HTR-8/SVneo (cell line): ENCODE measurements at places on chromosomes 7 and 10.

- no peak for DNase-seq
Observed at GRCh38 chr7:79185605-79186004, 267.9 kb downstream of the MAGI2 start.

- DNase-seq: no peak
Observed at GRCh38 chr7:119900996-119901672, 371.8 kb upstream of the KCND2 start.

- DNase-seq: no peak
Observed at GRCh38 chr10:128567551-128567950, 441.3 kb upstream of the MKI67 start.

DNA sequence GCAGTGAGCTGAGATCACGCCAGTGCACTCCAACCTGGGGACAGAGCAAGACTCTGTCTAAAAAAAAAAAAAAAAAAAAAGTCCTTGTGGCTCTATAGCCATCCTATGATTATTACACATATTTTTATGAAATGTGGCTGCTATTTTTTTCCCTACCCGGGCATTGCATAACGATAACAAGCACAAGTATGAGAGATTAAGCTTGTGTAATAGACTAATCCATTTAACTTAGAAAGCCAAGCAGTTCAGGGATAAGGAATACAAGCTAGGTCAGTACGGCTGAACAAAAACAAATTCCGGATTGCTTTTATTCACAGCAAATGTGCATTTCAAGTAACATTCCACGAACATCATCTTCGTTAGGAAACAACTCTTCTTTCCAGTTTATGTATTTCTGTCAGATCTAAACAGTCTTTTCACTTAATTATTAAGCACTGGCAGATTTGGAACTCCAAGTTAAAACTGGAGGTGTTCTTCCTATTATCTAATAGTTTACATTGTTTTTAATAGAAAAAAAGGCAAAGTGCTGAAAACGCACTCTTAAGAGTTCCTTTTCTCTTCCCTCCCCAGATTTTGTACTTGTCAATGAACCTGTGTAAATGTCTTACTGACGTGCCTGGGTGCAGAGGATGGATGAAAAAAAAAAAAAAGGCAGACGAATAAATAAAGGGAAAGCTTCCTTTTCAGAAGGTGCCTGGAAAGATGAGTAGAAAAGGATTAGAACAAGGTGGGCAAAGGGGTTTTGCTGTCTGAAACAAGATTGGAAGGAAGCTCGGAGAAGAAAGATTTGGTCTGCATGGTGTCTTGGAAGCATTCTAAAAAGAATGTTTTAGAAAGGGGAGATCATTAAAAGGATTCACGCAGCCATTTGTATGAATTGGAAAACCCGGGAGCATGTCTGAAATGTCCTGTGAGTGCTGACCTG lies 81.1 kb downstream of the PRTFDC1 start:
- no peak for DNase-seq

GRCh38 chr7:137245186-137245585 lies 98.3 kb downstream of the PTN start:
- no peak for DNase-seq

- no peak for DNase-seq
Observed at GRCh38 chr10:19705250-19705649, 111.0 kb upstream of the PLXDC2 start.

- DNase-seq: peak; percentile 35
Observed at GRCh38 chr7:134140889-134141867, 14.0 kb downstream of the LRGUK start.

DNA sequence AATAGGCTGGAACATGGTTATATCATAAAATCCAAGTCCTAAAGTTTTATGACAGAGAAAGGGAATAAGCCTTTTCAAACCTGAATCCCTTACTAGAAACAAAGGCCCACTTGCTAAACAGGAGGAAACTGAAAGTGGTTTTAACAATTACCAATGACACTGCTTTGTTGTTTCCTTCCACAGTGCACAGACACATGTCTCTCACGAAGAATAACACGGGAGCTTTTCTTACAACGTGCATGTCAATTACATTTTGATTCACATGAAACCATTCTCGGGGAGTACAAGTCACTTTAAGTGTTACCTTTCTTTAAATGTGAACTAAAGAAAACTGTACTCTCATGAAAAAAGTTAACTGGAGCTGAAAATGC lies 1.4 kb downstream of the MRPS33 start:
- DNase-seq: no peak

- no peak for DNase-seq
Observed at GRCh38 chr7:25694211-25694610, 457.8 kb upstream of the NFE2L3 start.

DNA sequence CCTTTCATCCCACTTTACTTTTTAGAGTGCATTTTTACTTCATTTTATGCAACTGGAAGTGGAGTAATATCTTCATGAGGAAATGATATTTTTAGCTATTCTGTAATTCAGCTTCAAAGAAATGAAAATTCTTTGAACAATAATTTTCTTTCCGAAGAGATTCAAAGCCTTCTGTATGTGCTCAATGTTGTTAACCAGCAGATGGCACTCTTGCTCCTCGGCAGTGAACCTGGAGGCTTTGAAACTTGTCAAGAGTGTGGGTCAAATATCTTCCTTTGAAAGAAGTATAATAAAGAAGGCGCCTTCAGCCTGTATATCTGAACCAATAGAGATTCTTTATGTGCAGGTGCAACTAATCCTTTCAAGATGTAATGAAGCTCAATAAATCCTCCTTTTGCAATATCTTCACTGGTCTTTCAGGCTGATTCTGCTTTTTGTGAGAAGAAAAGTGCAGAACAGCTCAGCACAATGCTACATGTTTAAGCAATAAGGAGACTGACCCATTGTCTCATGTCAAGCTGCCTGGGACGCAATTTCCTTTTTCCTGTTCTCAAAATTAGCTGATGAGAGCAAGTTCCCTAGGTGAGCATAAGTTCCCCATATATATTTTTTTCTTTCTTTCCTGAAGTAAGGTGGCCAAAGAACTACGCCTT lies 258.4 kb downstream of the SEMA3A start:
- DNase-seq: peak; percentile 42

- DNase-seq: no peak
Observed at GRCh38 chr10:91974960-91975359, 51.4 kb downstream of the BTAF1 start.
